ENCODE measurements at places on chromosomes 12 and 14.

DNA sequence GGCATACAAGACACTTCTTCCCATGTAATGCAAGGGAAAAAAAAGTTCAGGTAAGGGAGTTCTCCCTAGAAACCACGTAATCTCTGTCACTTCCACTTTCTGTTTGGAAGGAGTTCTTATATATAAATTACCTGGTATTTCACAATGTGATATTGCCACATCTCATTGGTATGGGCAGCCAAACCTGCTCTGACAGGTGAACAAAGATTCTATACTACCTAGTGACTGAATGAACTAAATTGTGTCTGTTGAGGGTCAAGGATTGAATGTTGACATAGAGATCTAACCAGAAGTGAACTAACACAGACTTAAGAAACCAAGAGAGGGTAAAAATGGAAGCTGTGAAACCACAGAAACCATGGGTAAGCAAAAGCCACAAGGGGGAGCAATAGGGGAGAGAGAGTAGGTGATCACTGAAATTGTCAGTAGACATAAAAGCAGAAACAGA is 161.3 kb downstream of the RPL10L start:
- DNase-seq: no peak

DNA sequence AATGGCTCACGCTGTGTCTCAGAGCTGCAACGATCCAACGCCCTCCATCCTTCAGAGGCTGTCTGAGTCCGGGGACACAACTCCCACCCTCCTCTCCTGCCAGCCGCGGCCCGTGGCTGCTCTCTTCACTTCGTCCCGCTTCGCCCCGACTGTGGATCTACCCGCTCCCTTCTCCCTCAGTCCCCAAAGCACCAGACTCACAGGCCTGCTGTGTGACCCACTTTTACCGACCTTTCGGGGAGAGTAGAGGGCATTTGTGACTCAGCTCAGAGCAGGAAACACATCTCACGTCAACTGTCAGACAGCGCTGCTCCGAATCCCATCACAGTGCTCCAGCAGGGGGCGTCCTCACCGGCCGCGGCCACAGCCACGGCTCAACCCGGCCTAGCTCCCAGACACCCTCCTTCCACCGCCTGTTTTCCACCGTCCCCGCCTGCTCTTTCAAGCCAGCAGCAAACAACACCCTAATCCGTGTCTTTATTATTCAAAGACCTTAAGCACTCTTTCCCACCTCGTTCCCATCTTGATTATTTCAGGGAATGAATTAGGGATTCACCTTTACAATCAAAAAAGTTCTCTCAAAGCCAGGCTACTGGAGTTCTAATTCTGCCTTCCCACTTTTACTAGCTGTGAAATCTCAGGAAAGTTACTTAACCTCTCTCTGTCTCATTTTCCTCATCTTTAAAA is 5.0 kb upstream of the AQP2 start:
- peak; percentile 91 for DNase-seq

DNA sequence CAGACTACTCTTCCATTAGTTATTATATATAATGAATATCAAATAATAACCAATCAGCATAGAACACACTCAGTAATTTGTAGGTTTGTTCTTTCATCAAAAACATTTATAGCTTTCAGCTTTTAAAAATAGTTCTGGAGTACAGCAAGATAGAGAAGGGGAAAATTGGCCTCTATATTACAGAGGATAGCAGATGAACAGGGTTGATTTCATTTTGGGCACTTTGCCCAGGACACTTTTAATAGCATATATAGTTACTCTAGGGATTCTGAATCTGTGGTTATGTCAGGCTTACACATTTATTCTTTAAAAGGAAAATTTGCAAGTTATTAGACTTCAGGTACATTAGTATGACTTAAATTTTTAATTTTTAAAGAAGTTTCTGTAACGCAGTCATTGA is 52.6 kb downstream of the IFT81 start:
- no peak for DNase-seq

- DNase-seq: no peak
These were observed 187.9 kb downstream of the PIWIL1 start for GRCh38 chr12:130525384-130526172.

- DNase-seq: no peak
These were observed 59.9 kb downstream of the SLC6A12 start for GRCh38 chr12:154058-154457.

GRCh38 chr14:66359500-66359899 is 126.7 kb upstream of the CCDC196 start:
- DNase-seq: peak; percentile 40

- no peak for DNase-seq
These were observed 95.9 kb downstream of the TTC7B start for GRCh38 chr14:90720336-90720735.

DNA sequence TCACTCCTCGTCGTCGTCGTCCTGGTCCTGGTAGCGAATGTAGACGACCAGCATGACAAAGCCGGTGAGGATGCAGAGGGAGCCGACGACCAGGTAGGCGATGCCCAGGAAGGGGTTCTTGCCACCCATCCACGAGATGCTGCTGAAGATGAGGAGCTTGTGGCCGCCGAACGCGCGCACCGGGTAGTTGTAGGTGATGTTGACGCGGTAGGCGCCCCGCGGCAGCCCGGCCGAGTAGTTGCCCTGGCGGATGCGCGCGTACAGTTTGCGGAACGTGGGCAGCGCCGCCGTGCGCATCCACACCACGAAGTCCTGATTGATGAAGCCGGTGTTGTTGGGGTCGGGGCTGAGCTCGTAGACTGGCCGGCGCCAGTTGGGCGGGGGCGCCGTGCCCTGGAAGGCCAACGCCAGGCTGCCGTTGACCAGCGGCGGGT is 1.0 kb downstream of the TMEM30B start:
- no peak for DNase-seq

DNA sequence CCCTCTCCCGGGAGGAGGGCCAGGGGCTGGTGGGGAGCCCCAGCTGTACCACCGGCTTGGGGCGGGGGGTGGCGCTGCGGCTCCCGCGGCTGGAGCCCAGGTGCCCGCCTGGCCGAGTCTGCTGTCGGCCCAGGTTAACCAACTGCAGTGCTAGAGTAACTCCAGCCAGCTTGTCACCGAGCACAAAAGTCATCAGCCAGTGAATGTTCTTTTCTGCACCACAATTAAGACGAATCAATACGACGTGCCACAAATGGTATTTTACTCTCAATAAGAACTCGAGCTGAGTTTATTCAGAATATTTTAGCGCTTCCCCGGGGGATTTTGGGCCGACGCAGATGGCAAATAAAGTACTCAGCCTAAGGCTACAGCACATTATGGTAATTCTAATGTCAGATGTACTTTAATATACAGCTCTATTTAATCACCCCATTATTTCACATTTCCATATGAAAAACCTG is 83.2 kb downstream of the BCL11B start:
- DNase-seq: no peak

DNA sequence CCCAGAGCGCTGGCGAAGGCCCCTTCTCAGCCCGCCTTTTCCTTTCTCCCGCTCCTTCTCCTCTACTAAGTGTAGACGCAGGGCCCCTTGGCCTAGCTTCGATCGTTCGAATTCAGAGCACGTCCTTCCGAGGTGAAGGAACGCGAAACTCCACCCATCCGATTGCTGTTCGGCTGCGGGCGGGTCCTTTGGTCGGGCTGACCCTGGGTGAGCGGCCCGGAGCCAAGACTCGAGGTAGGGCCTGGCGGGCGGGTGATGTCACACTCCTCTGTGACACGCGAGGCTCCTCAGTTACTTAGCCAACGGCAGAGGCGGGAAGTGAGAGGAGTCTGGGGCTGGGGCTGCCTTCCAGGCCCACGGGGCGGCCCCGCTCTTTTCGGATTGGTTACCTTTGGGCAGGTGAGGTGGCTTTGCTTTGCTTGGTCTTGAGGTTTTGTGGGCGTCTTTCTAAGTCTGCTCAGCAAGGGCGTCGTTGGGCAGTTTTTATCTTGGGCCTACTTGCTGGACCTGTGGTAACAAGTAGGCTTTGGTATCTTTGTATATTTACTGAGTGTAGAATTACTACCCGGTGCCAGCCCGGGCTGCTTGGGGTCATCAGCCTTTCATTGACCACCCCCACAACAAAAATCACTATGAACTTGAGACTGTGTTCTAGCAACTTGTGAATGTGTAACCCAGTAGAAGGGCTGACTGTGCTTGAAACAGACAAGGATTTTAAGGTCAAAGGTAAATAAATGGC is 694 bp downstream of the TMBIM6 start:
- peak; percentile 94 for DNase-seq

DNA sequence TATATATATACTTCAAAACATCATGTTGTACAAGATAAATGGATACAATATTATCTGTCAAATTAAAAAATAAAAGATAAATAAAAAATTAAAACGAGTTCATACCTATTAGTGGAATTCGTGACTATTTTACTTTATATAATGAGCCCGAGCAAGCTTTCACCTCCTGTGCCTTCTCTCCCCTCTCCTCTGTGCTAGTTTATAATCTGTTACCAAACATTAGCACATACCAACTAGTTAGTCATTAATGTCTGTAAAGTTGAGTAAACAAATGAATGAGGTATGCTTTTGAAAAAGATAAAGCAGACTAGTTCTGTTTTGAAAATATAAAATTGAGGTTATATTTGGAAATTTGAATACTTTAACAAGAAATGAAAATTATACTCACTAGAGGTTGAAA is 84.0 kb downstream of the LRRC9 start:
- no peak for DNase-seq

- no peak for DNase-seq
These were observed 47.1 kb downstream of the SLC2A13 start for GRCh38 chr12:40058721-40059190.

DNA sequence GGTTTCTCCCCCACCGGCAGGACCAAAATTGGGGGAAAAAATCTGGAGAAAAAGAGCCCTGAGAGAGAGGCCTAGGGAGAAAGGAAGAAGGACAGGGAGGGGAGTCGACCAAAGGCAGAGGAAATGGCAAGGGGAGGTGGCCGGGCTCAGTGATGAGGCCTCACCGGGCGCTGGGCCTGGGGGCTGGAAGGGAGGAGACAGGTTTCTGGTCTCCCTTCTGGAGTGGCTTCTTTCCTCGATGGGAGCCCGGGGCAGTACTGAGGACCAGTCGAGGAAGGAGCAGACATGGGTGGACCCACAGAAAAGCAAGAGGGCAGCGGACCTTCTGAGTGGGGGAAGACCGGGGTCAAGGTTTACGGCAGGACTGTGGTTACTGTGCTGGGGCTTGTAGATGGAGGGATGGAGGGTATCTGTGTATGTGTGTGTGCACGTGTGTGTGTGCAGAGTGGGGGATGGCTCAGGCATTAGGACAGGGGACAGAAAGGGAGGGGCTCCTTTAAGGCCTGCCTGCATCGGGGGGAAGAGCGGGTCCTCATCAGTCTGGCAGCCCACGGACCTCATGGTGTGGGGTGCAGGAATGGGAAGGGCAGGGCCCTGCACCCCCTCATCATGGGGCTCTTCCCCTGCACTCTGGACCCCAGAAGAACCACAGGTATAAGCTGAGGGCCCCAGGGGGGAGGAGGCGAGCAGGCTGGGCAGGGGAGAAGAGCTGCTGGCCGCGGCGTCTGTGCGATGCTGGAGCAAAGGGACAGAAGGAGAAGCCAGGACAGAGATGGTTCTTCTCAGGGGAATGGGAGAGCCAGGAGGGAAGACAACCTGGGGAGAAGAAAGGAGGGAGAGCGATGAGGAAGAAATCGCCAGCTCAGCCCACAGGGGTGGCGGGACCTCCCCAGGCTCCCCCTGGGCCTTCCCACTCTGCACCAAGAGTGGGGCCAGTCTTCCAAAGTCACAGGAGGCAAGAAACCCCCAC is 15.1 kb upstream of the RPLP0 start:
- DNase-seq: no peak

GRCh38 chr14:80136358-80136757 is 74.9 kb downstream of the DIO2 start:
- DNase-seq: no peak

GRCh38 chr12:116708826-116709756 is 28.8 kb downstream of the SPRING1 start:
- peak; percentile 39 for DNase-seq

DNA sequence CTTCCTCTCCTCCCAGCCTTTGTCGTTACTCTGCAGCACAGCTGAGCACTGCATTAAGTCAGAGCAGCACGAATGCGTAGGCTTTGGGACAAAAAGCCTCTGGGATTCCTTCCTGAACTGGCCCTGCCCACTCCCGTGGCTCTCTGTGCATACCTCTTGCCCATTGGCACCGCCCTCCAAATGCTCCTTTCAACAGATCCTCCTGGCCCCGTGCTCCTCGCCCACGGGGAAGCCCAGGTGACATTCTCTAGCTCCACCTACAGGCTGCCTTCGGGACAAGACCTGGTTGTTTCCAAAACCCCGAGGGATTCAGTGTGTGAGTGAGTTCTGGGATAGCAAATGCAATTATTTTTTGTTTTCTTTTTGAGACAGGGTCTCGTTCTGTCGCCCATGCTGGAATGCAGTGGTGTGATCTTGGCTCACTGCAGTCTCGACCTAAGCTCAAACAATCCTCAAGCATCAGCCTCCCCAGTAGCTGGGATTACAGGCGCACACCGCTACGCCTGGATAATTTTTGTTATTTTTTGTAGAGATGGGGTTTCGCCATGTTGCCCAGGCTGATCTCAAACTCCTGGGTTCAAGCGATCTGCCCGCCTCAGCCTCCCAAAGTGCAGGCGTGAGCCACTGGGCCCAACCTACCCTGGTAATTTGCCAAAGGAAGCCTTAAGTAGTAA is 17.9 kb upstream of the TDRD9 start:
- peak; percentile 32 for DNase-seq

DNA sequence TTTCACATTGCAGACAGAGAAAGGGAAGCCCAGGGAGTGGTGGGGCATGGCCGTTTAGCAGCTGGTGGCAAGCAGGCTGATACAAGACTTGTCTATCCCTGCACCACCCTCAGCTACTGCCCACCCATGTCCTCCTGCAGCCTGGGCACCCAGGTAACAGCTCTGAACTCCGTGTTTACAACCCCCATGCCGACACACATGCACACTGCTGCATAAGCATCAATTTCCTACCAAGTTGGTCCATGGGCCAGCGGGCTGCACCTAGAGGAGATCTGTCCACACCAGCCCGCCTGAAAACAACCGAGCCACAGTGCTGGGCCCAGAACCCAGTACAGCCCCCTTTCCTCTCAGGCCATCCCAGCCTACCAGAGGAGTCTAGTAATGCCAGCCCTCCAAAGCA is 75.9 kb upstream of the C14orf180 start:
- DNase-seq: no peak

DNA sequence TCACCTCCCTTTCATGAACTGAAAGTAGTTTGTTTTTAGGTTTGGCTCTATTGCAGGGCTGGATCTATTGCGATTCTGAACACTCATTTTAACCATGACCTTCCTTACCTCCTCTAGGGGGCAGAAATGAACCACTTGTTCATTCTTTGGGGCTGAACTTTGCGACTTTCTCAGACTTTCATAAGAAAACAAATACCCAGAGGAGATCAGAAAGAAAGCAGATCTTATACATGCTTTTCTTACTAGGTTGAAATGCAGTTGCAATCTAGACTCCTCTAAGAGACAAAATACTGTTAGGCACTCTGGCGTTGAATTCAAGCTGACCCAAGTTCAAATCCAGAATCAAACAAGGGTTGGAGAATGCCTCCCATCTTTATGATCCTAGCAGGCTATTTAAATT is 32.6 kb upstream of the PLEKHG3 start:
- DNase-seq: peak; percentile 68

- no peak for DNase-seq
These were observed 3.6 kb upstream of the NPAS3 start for GRCh38 chr14:32934881-32935633.
